EH (cell line): ENCODE measurements at places on chromosomes 12 and 14.
A peak's percentile ranks its signal among the peaks of the same experiment; 100 is the strongest.

- DNase-seq: no peak
These were observed 56.9 kb upstream of the CORO1C start for GRCh38 chr12:108788076-108788782.

- DNase-seq: no peak
These were observed 39.1 kb upstream of the ESRRB start for GRCh38 chr14:76336876-76337275.

DNA sequence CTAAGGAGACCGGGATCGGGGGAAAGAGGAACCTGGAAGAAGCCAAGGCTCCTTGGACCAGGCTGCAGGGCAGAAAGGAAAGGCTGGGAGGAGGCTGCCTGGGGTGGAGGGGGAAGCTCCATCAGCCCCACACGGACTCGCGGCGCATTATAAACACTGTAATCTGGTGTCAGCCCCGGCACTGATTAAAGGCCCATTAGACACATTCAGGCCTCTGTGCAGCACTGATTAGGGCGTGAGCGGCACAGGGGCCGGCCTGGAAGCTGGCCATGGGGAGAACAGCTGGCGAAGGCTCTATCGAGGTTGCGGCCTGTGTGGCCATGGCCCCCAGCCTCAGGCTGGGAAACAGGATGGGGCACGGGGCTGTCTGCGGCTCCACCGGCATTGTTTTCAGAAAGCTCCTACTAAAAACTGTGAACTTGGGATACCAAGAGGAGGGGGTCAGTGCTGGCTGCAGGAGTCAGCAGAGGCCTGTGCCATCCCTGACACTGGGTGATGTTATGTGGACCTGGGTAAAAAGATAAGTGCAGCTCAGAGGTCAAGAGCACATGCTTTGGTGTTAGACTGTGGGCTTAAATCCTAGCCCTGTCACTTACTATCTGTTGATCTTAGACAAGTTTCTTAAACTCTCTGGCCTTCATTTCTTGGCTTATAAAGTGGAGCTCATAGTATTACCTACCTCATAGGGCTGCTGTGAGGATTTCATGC is 10.6 kb downstream of the ACVRL1 start:
- no peak for DNase-seq

DNA sequence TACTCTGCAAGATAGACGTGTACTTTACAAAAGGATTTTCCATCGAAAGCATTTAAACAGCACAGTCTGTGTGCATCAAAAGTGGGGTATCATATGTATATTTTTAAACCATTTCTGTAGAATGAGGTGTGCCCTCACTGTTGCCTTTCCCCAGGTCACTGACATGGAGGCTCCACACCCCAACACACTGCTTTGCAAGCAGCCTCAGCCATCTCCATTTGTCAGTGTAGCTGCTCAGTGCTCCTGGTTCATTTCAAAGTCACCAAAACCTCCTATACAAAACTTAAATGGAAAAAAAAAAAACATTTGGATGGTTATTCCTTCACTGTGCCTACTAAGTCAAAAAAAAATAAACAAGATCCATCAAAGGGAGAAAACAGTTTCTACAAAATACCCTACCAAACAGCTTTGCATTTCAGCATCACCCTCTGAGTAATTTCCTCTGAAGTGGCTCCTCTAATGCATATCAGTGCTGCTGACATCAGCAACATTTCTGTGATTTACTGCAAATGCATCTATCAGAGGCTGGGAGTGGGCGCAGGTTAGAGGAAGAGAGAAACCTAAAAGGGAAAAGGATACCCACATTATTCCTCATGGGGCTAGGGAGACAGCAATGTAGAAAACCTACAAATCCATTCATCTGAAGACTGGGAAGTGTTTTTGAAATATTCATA is 46.0 kb downstream of the KCNK10 start:
- DNase-seq: no peak

DNA sequence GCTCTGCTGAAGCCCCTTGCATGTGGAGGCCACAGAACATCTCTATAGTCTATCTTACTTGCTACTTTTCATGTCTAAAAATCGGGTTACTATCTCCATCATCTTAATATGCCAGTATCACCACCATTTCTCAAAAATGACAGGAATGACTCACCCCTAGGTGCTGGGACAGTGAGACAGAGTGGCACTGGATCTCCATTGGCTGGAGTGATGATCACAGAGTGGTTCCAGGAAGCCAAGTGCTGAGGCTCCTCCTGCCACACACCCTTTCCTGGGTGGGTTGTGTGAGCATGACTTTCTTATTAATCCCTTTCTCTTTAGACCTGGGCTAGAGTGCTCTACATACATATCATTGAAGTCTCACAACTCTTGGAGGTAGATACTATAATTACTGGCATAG is 3.3 kb upstream of the ASCL1 start:
- DNase-seq: no peak

GRCh38 chr14:82621881-82622450 is 1088.3 kb upstream of the SEL1L start:
- DNase-seq: no peak

GRCh38 chr12:122004633-122005071 is 17.0 kb upstream of the BCL7A start:
- DNase-seq: peak; percentile 72
